Renal cortical epithelial cell (primary cell): ENCODE measurements at places on chromosomes 12 and 14.

DNA sequence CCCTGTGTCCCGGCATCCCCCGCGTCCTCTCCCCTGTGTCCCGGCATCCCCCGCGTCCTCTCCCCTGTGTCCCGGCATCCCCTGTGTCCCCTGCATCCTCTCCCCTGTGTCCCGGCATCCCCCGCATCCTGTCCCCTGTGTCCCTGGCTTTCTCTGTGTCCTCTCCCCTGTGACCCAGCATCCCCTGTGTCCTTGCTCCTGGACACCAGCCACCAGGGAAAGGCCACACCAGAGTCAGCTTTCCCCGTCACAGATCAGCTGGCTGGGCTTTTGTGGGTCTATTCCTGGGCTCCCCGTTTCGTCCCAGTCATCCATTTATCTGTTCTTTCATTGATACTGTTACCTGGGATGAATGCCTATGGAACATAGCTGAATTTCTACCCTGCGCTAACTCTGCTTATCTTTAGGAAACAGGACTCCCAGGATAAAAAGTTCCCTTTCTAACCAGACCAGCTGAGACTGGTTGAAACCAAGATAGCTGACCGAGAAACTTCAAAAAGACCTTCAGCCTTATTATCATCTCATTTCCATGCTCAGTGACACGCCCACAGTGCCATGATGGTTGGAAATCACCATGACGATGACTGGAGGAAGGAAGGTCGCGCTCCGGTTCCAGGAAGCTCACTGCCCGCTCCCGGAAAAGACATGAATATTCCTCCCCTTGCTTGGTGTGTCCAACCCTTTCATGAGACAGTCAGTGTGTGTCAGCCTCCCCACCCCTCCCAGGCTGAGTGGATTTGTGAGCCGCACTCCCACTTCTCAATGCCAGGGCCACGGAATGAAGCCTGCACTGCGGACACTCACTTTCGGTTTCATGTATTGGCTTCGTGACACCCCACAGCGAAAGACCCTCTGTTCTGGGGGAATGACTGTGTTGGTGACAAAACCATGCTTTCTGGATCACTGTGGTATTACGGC lies 276.4 kb upstream of the SFSWAP start:
- no peak for DNase-seq

DNA sequence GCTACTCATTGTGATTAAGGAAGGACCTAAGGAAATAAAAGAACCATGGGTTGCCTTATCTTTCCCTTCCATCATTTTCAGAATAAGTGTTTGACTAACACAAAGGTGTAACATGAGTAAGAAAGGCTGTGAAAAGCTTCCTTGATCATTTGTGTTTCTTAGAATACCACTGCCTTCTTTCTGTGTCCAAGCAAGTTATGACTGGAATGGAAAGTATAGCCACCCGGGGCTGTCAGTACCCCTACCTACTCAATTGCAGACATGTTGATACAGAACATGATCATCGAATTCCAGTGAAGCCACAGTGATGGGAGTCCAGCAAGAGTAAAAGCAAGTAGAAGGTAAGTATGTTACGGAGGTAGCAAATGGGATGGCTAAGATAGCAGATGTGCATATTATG lies 209.8 kb downstream of the PELI2 start:
- DNase-seq: no peak

- DNase-seq: no peak
Observed at GRCh38 chr12:105175397-105175990, 60.5 kb downstream of the APPL2 start.

GRCh38 chr14:87407344-87407743 lies 585.6 kb downstream of the GALC start:
- no peak for DNase-seq

DNA sequence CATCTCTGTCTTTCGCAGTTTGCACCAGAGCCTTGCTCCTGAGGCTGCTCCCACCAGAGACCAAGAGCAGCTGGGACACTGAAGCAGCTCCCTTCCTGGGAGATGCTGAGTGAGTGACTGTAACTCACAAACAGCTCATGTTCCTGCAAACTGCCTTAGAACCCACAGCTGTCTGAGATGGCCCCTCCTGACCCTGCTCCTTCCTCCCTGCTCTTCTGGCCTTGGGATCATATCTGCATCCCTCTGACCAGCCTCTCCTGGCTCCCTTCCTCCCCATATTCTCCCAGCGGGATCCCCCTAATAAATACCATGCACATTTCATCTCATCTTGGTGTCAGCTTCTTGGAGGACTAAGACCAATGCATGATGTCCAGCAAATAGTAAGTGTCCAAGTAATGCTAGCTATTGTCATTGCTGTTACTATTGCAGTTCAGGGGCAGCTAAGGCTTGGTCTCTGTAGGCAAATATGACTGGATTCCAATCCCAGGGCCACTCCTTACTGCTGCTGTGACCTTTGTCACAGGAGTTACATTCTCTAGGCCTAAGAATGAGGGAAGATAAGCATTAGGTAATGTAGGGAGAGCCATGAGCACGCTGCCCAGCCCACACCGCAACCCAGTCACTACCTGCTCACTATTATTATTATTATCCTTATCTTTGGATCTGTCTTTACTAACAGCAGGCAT lies 47.9 kb downstream of the SYNE3 start:
- DNase-seq: no peak
